ENCODE measurements at places on chromosomes 2 and 18.

GRCh38 chr2:221573430-221574230, 1.5 kb upstream of the EPHA4 start:
- peak; percentile 95 for DNase-seq

GRCh38 chr2:100780203-100781008, 39.5 kb upstream of the NPAS2 start:
- no peak for DNase-seq

- no peak for DNase-seq
Observed at GRCh38 chr2:210561475-210561874, 5.1 kb downstream of the CPS1 start.

- DNase-seq: no peak
Observed at GRCh38 chr2:32882816-32883810, 63.6 kb upstream of the LTBP1 start.

- DNase-seq: no peak
Observed at GRCh38 chr2:236749346-236749745, 179.7 kb downstream of the ACKR3 start.

- DNase-seq: no peak
Observed at GRCh38 chr18:70394672-70395071, 105.8 kb downstream of the SOCS6 start.

DNA sequence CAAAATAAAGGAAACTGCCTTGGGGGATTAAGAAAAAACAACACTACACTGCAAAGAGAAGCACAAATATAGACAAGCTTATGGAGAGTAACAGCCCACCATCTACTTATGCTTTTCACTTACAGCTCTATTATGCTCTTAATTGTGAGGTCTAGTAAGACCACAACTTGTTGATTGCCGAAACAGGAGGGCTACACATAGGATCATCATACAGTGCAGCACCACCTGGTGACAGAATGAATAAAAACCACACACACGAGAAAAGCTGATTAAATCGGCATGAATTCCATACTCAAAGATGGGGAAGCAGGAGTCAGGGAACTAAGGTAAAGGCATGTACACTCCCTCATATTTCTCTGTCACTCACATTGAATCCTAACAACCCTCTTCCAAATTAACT, 259.2 kb downstream of the IKZF2 start:
- no peak for DNase-seq

DNA sequence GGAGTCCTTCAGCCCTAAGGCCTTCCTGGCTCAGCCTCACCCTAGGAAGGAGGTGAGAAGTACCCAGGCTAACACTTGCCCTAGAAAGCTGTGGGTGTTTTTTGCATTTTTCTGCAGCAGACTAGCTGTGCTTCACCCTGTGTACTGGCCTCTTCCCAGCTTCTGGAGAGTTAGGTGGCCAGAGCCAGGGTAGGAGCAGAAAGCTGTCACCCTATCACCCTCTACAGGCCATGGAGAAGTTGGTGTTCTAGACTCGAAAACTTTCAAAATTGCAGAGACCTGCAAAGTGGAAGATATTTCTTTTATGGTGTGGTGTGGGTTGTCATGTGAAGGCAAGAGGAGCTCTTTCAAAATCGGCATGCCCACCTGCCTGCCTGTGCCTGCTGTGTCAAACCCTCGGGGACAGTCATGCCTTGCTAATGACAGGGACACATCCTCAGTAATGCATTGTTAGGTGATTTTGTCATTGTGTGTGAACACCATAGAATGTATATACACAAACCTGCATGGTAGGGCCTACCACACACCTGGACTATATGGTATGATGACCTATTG, 29.8 kb downstream of the EHD3 start:
- DNase-seq: no peak

DNA sequence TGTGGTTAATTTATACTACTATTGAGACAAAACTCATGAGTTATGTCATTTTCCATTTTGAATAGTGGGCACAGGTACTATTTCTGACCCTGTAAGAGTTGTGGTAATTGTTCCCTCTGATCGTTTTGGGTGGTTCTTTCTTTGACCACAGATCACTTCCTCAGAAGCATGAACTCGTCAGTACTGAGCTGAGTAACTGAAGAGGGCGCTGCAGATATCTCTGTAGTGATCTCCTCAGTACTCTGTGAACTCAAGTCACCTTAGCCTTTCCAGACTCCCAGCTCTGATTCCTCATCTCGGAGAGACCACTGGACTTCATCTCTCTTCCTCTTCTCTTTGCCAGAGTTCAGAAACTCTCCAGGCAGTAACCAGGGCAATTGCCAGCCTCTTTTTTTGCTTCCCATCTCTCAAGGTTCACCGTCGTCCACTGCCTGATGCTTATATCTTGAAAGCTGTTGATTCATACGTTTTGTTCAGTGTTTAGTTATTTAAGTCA, 9.4 kb upstream of the IL1RL1 start:
- DNase-seq: peak; percentile 69

- DNase-seq: no peak
Observed at GRCh38 chr2:66344087-66344663, 90.8 kb upstream of the MEIS1 start.

GRCh38 chr2:230891509-230891908, 26.8 kb downstream of the ITM2C start:
- no peak for DNase-seq

DNA sequence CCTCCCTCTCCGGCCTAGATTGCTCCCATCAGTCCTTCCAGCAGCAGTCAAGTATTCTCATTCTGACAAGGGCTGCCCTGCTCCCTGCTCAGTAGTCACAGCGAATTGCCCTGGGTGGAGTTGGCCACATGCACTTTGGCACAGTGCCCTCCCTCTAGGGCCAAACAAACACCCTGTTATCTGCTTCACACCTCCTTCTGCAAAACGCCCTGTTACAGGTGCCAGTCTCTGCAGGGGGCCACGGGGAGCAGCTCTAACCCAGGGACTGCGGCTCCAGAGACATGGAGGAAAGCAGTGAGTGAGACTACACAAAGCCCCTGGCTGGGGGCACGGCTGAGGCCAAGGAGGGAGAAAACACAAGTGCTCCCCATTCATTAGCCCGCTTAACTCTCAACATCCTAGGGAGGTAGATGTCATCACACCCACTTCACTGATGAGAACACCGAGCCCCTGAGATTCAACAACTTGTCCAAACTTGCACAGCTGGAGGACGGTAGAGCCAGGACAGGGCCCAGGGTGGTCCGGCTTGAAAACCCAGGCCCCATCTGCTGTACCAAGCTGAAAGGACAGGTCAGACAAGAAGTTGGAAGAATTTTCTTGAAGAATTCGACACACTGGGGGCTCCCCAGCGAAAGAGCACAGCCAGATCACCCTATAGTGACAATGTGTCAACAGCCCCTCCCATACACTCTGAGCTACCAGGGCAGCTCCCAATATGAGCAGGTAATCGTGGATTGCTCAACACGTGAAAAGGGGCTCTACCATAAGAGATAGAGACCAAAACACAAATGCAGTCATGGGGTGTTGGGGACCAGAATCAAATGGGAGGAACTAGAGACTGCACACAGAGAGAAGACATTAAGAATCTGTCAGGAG, 8.7 kb upstream of the TFCP2L1 start:
- peak; percentile 37 for DNase-seq

- peak; percentile 72 for DNase-seq
Observed at GRCh38 chr2:85854166-85854509, 34.7 kb downstream of the ST3GAL5 start.

GRCh38 chr2:44519026-44519425, 157.3 kb downstream of the CAMKMT start:
- DNase-seq: no peak
